ENCODE measurements at places on chromosomes 4 and X. TPM values are rescaled to one million over a fixed set of nuclear protein-coding genes. Genes with fewer than 3 reads are reported as not detected.

Gene RAB40AL
- 0.12 TPM for polyA plus RNA-seq

Gene MAMLD1
- polyA plus RNA-seq = 1.9 TPM

Gene GAGE1
- polyA plus RNA-seq = not detected

Gene CRMP1
- polyA plus RNA-seq = 0.03 TPM

Gene BCAP31
- 256 TPM for polyA plus RNA-seq

Gene CT45A2
- polyA plus RNA-seq = not detected
